ENCODE measurements at places on chromosomes 13 and 19.

DNA sequence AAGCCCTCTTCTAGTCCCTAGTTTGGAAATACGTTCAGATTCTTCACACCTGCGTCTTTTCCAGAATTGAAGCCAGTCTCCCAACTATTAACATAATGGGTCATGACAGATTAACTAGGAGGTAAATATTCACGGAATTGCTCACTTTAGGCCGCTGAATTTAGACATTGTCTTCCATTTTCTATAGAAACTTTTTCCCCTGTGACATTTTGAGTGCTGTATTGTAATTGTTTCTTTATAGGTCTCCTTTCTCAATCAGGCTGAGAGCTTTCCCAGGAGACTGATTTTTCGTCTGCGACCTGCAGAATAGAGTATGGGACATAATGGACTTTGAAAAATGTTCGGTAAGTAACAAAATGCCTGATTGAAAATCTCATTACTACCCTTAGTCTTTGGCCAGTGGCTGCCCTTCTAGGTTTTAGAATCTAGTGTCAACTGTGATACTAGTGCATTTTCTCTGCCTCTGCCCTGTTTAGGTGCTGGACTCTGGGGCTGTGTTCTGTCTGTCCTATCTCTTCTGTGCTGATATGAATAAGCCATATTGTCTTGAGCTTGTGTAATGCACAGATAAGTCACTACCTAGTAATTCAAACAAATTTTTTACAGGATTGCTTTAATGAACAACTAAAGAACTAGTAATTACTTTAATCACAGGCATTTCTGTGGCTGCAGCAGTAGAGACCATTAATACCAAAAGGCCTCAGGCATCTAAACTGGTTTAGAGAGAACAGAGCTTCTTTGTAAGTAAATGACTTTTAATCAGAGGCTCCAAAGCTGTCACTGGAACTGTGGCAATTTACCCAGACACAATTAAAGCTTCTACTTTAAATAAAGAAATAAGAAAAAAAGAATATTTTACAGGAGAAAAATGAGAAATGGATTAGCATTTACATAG lies 122.4 kb upstream of the FREM2 start:
- no peak for DNase-seq

DNA sequence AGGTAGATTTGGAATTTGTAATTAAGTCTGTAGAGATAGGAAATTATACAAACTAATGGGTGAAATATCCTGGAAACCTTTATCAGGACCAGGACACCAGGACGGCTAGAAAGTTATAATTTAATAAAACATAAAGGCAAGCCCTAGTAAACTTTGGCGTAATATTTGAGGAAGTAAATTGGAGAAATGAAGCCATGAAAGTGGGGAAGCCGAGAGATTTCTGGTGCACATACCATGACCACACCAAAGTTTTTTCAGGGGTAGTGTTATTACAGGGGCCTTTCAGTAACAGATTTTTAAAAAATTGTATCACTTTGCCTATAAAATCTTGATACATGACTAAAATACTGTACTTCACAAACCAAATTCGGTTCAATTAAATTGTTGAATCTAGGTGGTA lies 54.7 kb upstream of the URAD start:
- DNase-seq: no peak

- DNase-seq: no peak
These were observed 2.3 kb downstream of the CEBPG start for GRCh38 chr19:33375837-33376159.

DNA sequence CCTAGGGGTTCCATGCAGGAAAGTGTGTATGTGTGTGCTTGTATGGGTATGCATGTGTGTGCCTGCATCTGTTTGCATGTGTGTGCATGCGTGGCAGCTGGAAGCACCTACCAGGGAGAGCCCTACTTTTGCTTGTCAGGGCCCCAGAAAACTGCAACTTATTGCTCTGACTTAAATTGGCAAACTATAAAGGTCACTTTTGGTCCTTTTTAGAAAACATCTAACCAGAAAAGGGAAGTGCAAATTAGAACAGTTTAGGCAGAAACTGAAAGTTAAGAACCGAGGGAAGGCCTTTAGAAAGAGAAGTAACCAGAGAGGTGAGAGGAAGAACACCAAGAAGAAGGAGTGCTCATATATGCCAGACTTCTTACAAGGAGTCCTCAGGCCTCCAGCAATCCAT lies 32.5 kb downstream of the DLEU7 start:
- no peak for DNase-seq

DNA sequence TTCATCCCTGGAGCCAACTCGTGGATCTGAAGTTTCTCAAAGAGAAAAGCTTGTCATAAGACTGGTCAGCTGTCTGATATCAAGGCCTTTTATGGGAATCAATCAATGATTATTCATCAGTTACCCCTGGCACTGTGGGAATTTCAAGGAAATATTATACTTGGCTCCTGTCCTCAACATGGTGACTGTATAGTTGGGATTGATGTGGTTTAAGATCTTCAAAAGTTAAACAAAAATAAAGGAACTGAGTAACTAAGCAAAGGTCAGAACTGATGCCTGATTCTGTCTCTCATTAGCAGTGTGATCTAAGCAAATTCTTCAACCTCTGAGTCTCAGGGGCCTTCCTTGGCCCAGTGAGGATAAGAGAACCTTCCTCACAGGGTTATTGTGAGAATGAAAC lies 22.2 kb upstream of the SERPINE3 start:
- no peak for DNase-seq

- DNase-seq: no peak
These were observed 744 bp downstream of the ZNF805 start for GRCh38 chr19:57241176-57241575.

- peak; percentile 16 for DNase-seq
These were observed 8.2 kb downstream of the RASGRP4 start for GRCh38 chr19:38417544-38418506.

GRCh38 chr13:29266756-29267733 lies 328.4 kb downstream of the SLC7A1 start:
- no peak for DNase-seq

DNA sequence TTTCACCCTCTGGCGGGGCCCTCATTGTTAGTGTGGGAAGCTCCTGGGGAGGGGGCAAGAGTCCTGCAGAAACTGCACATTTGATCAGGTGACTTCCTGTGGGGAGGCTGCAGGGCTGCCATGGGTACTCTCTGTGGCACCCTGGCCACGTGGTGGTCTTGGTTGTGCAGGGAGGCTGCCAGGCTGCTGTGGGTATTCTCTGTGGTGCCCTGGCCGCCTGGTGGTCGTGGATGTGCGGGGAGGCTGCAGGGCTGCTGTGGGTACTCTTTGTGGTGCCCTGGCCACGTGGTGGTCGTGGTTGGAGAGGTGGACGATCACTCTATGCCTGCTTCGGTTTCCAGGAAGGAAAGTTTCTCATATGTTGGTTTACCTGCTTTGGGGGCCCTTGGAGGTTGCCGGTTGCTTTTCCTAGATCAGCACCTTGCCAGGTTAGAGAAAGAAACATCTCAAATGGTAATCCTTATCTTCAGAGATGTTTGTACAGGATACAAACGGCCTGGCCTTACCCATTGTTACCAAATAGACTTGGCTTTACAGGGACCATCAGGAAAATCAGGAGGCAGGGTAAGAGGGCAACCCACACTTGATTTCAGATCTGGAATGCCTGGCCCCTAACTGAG lies 22.9 kb downstream of the TEX29 start:
- DNase-seq: no peak

Data from DMS 273 treated with DMSO at 0.1 percent for 48 hours (cell line).